ENCODE measurements at places on chromosomes 5 and 9.

DNA sequence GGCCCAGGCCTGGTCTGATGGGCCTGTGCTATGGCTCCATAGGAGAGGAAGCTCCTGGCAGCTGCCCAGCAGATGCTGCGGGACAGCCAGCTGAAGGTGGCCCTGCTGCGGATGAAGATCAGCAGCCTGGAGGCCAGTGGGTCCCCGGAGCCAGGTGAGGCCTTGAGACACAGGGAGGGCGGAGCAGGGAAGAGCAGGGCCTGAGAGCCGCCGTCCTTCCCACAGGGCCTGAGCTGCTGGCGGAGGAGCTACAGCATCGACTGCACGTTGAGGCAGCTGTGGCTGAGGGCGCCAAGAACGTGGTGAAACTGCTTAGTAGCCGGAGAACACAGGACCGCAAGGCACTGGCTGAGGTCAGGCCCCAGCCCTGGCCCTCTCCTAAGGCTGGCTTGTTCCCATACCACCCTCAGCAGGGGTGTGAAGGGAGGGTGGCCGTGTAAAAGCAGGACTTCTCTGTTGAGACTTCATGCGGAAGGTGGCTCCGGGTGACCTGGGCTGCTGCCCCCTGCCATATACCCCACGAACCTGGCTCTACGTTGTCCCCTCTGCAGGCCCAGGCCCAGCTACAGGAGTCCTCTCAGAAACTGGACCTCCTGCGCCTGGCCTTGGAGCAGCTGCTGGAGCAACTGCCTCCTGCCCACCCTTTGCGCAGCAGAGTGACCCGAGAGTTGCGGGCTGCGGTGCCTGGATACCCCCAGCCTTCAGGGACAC, 4.5 kb downstream of the PKN3 start:
- no peak for DNase-seq

DNA sequence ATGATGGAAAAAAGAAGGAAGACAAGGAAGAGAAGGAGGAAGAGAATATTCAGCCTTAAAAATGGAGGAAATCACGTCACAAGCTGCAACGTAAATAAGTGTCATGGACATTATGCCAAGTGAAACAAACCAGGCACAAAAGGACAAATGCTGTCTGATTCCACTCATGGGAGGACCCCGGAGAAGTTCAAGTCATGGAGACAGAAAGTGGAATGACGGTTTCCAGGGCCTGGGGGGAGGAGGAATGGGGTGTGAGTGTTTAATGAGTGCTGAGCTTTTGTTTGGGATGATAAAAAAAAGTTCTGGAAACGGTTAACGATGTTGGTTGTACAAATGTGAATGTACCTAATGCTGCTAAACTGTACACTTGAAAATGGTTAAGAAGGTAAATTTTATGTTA, 439.5 kb downstream of the GADD45G start:
- DNase-seq: no peak

GRCh38 chr5:81825237-81825636, 74.3 kb upstream of the SSBP2 start:
- no peak for DNase-seq

GRCh38 chr5:134349463-134349862, 17.5 kb downstream of the CDKL3 start:
- DNase-seq: no peak

DNA sequence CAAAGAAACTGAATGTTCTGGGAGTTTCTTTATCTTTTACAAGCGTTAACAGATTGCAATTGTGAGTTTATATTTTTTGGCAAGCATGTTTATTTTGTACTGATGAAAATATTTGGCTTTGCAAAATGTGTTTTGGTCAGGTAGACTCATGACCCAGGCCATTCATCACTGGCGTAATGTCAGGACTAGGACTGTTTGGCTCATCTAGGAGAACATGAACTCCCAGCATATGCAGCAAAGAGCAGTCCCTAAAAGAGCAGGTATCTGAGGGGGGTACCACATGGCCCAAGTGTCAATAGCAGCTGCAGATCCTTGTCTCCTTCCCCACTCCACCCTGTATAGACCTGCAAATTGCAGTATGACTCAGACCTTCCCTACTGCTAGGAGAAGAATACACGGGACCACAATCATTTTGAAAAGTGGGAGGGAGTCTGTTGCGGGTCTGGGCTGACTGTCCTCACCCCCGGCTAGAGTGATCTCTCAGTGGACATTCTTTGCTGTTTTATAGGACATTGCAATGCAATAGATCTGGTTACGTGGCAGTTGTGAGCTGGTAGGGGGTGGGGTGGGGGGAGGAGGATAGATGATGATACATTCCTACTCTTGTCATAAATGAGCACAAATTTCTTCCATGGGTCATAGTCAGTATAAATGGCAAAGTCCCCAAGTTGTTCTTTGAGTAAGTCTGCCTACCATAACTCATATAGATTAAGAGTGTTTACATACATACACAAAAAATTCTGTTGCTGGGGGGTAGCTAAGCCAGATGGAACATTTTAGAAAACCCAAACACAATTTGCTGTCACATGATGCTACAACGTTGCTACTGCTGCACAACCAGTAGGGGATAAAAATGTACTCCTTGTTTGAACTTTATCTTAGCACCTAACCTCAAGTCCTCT, 20.8 kb upstream of the SNCAIP start:
- DNase-seq: no peak

DNA sequence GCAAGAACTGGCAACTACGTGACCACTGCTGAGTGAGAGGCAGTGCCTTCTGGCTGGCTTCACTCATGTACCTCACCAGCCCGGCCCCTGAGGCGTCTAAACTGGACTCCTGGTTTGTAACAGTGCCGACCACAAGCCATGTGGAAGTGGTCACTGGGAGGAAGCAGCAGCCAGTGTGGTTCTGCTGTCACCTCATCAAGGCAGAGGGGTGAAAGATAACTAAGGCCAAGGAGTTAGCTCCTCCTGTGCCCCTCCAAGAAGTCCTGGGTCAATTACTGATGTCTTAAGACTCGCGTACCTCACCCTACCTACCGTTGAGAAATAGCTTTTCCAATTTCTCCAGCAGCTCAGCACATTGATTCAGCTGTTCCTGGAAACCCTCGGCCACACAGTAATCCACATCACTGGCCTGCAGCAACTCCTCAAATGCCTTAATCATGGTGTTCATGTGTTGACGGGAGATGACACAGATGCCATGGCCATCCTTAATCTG, 142.9 kb downstream of the CDK5RAP2 start:
- DNase-seq: no peak

DNA sequence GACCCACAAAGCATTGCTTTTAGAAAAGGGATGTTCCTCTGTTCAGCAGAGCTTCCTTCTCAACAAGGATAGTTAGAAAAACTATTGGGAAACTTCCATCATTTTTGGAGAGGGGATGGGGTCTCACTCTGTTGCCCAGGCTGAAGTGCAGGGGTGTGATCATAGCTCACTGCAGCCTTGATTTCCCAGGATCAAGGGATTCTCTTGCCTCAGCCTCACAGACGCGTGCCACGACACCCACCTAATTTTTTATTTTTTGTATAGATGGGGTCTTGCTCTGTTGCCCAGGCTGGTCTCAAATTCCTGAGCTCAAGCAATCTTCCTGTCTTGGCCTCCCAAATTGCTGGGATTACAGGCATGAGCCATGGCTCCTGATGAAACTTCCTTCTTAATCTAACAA, 34.8 kb downstream of the PHAX start:
- DNase-seq: no peak

- peak; percentile 57 for DNase-seq
Measured at GRCh38 chr5:56327809-56328208, 94.7 kb upstream of the ANKRD55 start.

DNA sequence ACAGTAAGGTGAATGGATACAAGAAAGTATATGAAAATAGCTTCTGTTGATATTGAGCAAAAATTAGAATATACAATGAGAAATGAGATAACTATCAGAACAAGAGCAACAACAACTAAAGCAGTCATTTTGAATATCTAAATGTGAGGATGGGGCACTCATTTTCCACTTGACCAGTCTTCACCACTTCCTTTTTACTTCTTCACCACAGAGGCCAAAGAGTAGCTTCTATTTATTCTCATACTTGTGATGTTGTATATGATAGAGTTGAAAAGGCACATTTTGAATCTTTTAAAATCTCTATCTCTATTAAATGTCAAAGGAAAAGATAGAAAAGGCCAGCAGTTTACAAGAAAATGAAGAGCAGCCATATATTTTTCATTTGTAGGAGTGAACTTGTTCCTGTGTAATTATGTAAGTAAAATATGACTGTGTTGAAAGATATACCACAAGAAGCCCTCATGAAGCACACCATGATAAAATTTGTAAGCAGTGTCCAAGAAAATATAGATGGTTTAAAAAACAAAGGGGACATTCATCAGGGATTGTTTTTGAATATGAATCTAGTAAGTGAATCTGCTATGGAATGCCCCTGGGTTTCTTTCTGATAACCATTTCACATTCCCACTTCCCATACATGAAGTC, 39.2 kb downstream of the ADAMTS19 start:
- DNase-seq: no peak

GRCh38 chr5:124823380-124823779, 76.9 kb upstream of the ZNF608 start:
- no peak for DNase-seq

DNA sequence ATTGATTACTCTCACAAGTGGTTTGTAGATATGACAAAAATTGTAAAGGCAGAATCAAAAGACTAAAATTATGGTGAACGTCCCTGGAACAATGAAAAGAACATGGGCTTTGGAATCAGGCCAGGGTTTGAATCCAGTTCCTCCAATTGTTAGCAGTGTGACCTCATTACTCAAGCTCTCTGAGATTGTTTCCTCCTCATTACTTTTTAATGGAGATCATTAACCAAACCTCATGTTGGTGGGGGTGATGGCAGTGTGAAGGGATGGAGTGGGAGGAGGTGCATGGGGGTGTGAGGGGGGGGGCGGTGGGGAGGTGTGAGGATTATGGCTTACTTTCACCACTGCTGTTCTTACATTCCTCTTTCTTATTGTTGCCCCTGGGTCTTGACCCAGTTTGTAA, 44.1 kb upstream of the FOXE1 start:
- DNase-seq: no peak

DNA sequence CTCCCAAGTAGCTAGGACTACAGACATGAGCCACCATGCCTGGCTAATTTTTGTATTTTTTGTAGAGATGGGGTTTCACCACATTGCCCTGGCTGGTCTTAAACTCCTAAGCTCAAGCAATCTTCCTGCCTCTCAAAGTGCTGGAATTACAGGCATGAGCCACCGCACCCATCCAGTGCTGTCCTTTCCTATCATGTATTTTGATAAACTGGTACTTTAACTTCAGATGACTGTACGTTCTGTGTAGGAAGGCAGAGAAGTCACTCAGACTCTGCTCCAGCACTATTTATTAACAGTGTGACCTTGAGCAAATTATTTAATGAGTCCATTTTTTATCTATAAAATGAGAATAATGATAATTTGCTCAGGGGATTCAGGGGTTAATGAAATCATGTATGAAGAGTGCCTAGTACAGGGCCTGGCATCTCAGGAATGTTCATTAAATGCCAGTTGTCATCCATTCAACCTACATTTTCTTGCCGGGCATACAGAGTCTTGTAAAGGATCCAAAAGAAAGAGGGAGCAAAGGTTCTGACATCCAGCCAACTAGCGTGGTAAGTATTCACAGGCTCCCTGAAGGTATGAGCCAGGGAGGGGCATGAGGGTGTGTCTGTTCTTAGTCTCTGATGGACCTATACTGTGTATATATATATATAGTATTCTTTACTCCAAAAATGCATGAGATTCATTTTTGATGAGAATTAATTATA, 201.9 kb downstream of the PBX3 start:
- DNase-seq: no peak

DNA sequence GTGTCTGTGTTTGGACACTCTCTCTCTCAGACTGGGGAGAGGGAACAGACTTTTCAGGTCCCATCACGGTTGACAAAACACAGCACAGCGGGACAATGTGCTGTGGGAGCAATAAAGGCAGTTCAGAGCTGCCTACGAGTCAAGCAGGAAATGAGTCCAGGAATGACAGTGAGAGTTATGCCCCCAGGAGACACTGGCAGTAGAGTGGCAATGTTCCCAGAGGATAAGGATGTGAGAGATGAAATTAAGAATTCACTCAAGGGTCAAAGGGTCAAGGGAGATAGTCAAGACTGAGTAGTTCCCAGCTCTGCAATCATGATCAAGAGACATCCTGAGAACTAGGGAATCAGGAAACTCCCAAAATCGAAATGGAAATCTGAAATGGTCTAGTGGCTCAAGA, 156.1 kb downstream of the LURAP1L start:
- no peak for DNase-seq

- no peak for DNase-seq
Measured at GRCh38 chr9:112119225-112120029, 55.7 kb downstream of the SUSD1 start.

GRCh38 chr9:114491430-114492003, 13.8 kb downstream of the WHRN start:
- DNase-seq: no peak

GRCh38 chr9:105511446-105511845, 46.5 kb upstream of the FKTN start:
- no peak for DNase-seq

DNA sequence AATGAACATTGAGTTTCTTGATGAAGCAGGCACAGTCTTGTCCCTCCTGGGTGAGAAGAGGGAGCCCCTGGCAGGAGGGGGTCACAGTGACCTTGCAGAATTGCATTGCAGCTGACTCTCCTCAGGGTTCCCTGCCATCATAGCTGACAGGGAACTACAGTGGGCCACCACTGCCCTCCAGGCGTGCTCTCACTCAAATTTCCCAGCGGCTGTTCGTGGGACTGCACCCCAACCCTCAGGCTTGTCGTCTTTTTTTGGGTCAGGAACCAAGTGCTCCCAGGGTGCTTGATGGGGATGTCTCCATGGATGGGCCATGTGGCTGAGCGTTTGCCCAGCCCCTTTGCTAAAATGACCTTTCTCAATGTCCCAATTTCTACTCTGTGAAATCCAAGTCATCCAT, 215.8 kb downstream of the MELK start:
- DNase-seq: no peak

GRCh38 chr5:2505217-2505616, 246.3 kb downstream of the IRX2 start:
- DNase-seq: no peak

DNA sequence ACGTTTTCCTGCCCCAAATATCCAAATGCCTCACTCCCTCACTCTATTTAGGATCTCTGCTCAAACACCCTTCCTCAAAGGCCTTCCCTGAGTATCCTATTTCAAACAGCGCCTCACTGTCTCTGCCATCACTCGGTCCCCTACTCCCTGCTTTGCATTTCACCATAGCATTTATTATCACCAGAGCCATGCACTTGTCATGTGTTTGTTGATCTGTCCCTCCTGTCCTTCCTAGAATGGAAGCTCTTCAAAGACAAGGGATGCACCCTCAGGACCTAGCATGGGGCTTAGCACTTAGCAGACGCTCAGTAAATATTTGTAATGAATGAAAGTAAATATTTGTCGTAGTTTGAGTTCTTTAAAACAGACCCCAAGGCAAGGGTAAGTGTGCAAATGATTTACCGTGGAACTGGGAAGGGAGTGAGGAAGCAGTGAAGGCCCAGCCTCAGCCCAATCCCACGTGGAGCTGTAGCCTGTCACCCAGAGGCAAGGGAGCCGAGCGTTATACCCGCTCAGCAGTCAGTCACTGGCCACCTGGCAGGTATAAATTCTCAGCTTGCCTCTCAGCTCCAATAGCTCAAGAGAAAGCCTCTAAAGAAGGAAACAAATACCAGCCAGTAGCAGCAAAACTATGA, 97.7 kb upstream of the KIF2A start:
- no peak for DNase-seq

Measured in stimulated activated CD4-positive, alpha-beta T cell treated with anti-CD3 and anti-CD28 coated beads, TNF-alpha, amount 100 ng/mL, for 48 hours (primary cell).